CD4-positive, alpha-beta T cell treated with Interleukin-12 subunit alpha and Interleukin-12 subunit beta, for 1 hour (primary cell): ENCODE measurements at places on chromosomes 2 and 18.

GRCh38 chr2:226981791-226982326 lies 146.0 kb downstream of the RHBDD1 start:
- DNase-seq = no peak

- DNase-seq = no peak
Observed at GRCh38 chr2:217953531-217953932, 49.3 kb downstream of the TNS1 start.

- no peak for DNase-seq
Observed at GRCh38 chr2:106580241-106580640, 93.1 kb downstream of the CD8B2 start.

- DNase-seq = no peak
Observed at GRCh38 chr2:158776231-158776630, 18.9 kb upstream of the DAPL1 start.

DNA sequence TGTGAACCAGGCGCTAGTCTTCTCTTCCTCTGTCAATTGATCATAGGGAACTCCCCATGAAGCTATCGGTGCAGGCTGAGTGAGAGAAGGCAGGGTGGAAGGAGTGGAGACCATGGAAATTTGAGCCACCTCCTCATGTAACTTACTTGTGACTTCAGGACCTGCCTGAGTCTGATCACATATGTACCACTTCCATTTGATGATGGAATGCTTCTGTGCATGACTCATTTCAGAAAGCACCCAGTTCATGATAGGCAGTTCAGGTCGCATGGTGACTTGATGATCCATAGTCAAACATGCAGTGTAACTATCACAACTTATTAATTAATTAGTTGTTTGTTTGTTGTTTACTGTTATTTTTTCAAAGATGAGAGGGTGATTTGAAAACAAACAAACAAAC lies 1296.7 kb downstream of the SUCLG1 start:
- no peak for DNase-seq

DNA sequence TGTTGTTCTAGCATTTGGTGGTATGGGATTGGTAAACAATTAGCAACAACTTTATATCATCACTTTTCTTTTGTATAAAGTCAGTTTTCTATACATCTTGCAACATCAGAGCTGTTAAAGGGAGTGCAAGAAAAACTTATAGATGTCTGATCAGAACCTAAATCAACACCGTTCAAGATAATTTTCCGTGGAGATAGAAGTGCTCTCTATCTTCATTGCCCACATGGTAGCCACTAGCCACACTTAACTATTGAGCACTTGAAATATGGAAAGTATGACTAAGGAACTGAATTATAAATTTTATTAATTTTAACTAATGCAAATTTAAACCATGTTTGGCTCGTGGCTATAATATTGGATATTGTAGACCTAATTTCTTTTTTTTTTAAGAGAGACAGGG lies 5.2 kb downstream of the TTC27 start:
- no peak for DNase-seq

DNA sequence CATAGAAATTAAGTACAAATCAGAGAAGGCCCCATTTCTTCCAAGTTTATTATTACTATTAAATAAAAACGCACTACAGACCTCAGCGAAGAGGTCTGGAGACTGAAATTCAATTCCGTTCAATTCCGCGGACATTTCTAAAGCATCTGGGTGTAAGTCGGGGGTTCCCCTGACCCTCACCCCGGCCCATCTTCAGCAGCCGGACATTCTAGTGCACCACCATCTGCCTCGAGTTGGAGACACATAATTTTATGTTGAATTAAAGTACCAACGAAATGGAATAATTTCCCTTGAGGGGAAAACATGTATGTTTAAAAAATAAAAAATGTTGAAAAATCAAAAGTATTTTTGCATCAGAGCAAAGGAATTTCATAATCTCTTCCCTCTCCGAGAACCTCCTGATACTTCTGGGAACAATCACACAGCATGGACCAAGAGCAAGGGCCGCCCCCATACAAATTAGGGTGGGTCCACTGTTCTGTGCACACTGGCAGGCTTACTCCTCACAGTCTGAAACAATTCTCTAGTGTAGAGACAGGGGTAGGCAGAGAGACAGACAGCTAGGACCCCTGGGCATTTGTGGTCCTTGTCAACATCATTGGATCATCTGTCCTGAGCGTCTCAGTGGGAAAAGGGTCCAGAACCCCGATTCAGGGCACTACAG lies 29.3 kb downstream of the MBP start:
- DNase-seq = no peak

GRCh38 chr18:23826850-23827620 lies 137.8 kb downstream of the LAMA3 start:
- no peak for DNase-seq

GRCh38 chr2:236012155-236012554 lies 156.0 kb downstream of the GBX2 start:
- DNase-seq = no peak

DNA sequence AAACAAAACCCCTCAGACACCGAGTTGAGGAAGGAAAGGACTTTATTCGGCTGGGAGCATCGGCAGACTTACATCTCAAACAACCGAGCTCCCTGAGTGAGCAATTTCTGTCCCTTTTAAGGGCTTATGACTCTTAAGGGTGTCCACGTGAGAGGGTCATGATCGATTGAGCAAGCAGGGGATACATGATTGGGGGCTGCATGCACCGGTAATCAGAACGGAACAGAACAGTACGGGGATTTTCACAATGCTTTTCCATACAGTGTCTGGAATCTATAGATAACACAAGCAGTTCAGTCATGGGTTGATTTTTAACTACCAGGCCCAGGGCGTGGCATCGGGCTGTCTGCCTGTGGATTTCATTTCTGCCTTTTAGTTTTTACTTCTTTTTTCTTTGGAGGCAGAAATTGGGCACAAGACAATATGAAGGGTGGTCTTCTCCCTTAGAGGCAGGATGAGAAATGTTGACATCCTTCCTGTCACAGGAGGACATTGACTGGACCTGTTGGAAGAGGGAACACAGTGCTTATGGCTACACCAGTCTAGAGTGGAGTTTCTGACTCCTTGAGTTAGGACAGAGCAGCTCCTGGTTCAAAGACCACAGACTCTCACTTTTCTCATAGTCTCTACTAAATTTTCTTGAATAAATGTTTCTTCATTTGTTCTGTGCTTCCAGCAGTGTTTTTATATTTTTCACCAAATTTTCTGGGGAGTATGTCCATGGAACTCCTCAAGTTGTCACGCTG lies 35.8 kb downstream of the SPOPL start:
- no peak for DNase-seq

DNA sequence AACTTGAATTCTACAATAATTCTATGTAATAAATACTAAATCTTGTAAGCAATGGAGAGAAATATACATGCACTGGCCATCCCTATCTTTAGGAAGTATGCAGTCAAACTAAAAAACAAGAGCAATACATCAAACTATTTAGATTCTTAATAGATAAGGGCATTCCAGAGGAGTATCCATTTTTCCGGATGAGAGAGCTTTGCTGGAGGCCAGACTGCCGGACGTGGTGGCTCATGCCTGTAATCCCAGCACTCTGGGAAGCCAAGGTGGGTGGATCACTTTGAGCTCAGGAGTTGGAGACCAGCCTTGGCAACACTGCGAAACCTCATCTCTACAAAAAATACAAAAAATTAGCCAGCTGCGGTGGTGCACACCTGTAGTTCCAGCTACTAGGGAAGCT lies 60.8 kb downstream of the KIF5C start:
- DNase-seq = no peak

- DNase-seq = no peak
Observed at GRCh38 chr2:127605691-127606263, 40.2 kb upstream of the GPR17 start.

- DNase-seq = no peak
Observed at GRCh38 chr2:121239471-121239870, 45.5 kb downstream of the TFCP2L1 start.

DNA sequence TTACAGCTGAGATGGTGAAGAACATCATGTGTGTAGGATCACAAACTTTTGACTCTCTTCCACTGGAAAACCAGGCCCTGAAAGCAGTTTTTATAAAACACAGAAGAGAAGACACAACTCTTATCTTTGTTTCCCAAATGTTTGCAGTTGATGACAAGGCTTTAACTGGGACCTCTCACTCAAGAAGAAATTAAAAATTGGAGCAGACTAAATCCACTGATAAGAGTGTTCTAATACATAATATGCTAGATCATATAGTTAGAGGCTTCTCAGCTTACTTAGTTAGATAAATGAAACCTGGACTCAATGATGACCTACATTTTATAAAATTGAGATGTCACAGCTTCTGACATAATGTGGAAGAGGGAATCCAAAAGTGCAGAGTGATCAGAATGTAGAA lies 158.3 kb upstream of the WDSUB1 start:
- no peak for DNase-seq

- DNase-seq = no peak
Observed at GRCh38 chr18:6785001-6785400, 55.5 kb downstream of the ARHGAP28 start.

DNA sequence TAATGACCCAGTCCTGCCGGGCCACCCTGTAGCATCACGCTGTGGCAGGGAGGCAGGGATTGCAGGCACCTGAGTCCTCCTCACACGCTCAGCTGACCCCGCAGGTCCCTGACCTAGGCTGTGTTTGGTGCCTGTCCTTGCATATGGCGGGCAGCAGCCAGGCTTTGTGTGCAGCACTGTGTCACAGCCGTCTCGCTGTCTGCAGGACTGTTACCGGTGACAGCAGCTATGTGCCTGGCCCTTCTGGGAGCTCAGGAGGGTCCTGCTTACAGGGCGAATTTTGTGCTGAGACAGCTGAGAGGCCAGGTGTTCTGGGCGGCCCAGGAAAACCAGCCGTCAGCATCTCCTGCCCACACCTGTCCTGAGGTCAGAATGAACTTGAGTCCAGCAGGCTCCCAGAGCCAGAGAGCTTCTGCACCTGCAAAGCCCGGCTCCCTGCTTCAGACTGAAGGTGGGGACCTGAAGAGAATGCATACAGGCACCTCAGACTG lies 10.4 kb upstream of the ARID5A start:
- DNase-seq = no peak

GRCh38 chr2:120367649-120368048 lies 21.7 kb downstream of the INHBB start:
- DNase-seq = no peak

DNA sequence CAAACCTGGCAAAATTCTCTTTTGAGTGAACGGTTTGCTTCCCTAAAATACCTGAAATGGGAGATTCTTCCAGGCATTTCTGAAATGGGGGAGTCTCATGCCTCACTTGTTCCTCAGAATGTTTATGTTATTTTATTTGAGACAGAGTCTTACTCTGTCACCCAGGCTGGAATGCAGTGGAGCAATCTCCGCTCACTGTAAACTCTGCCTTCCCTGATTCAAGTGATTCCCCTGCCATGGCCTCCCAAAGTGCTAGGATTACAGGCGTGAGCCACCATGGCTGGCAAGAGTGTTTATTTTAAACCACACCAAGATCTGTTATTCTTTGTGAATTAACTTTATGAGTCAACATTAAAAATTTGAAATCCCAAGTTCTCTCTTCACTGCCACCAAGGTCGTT lies 6.4 kb upstream of the FHL2 start:
- DNase-seq = no peak

- DNase-seq = no peak
Observed at GRCh38 chr2:198059800-198060199, 255.4 kb downstream of the PLCL1 start.

- DNase-seq = no peak
Observed at GRCh38 chr2:130911996-130912395, 75.3 kb downstream of the ARHGEF4 start.

DNA sequence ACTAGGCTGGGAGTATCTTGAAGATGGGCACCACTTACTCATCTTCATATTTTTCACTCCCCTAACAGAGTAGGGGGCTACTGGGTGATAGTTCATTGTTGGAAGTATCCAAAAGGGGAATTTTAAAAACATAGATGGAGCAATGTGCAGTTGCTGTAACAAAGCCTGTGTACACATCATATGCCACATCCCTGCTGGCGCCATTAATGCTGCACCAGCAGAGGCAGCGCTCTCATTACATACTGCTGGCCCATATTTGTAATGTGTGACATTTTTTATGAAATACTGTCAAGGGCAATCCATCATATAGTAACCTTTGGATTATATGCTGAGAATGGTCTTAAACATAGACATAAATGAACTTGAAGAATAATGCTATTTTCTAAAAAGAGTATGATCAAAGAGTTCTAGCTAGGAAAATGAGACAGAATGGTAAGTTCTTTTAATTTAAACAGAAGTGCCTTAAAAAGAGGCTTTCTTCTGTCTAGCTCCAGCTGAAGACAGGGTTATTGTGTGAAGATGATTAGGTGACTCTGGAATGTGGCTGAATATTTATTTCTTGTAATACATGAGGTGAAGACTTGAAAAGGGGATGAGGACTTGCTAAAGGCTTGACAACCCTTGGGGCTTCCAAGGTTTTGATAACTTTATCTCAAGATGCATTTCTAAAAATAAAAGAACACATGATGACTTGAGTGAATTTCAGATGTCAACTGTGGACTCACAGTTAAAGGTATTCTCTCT lies 2.4 kb upstream of the TMEM178A start:
- DNase-seq = no peak

- no peak for DNase-seq
Observed at GRCh38 chr18:2111456-2111855, 459.8 kb downstream of the METTL4 start.

GRCh38 chr2:58063641-58064040 lies 17.0 kb downstream of the VRK2 start:
- no peak for DNase-seq

DNA sequence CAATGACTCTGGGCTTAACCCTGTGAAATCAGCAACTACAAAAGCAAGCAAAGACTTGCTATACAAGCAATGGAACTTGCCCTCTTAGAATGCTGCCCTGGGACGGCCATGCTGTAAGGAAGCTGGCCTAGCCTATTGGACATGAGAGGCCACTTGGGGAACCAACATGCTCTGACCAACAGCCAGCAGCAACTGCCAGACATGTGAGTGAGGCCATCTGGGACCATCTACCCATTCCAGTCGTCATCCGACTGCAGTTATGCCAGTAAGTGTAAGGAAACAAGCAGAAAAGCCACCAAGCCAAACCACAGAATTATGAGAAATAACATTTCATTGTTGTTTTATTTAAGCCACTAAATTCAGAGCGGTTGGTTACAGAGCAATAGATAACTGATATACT lies 40.9 kb downstream of the CLASP1 start:
- no peak for DNase-seq

DNA sequence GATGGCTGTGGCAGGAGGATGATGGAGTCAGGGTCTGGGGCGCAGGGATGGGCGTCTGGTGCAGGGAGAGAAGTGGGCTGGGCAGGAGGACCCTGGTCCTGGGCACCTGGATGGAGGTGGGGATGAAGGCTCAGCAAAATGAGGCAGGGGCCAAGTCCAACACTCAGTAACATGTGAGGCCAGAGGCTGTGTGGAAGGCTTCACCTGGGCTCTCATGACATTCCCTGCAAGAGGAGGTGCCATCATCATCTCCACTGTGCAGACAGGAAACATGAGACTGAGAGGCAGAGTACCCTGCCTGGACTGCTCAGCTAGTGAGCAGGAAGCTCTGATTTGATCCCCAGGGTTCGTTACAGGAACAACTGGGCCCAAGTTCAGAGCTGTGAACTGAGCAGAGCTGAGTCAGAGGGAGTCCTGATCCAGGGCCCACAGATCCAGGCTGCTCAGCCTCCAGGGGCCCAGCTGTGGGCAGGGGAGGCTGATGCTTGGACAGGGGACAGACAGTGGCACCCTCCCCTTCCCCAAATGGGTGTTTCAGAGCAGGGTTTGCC lies 36.9 kb downstream of the HJURP start:
- no peak for DNase-seq
